ENCODE measurements at places on chromosomes 11 and 22. TPM values are rescaled to one million over a fixed set of nuclear protein-coding genes. Genes with fewer than 3 reads are reported as not detected.

The CRYBB2 gene
- total RNA-seq: 0.84 TPM

The MPZL2 gene
- 72.4 TPM for total RNA-seq

The MMP12 gene
- total RNA-seq: 2.7 TPM

The LRRC56 gene
- total RNA-seq: 1.5 TPM

The KCNJ4 gene
- total RNA-seq: not detected

The MYOD1 gene
- not detected for total RNA-seq

The TRIM6 gene
- 0.43 TPM for total RNA-seq

The DCUN1D5 gene
- 9.4 TPM for total RNA-seq

The MFRP gene
- total RNA-seq: not detected

The RIMBP3C gene
- total RNA-seq: 0.13 TPM

The TRIM3 gene
- 28.0 TPM for total RNA-seq

The MS4A4A gene
- total RNA-seq: 4.0 TPM

The SERPIND1 gene
- total RNA-seq: not detected

The NNMT gene
- total RNA-seq: 65.9 TPM

The POU2F3 gene
- total RNA-seq: 1.1 TPM

The SAA2 gene
- total RNA-seq: 2.0 TPM

The TEX54 gene
- not detected for total RNA-seq

The P2RY6 gene
- 2.8 TPM for total RNA-seq

The MMP10 gene
- total RNA-seq: not detected

The JAM3 gene
- total RNA-seq: 5.5 TPM

The GPHA2 gene
- total RNA-seq: not detected

The APOBEC3F gene
- 14.1 TPM for total RNA-seq

The KCNK4 gene
- not detected for total RNA-seq

The OR8U1 gene
- total RNA-seq: not detected

The ANGPTL5 gene
- total RNA-seq: not detected

The TSSC4 gene
- total RNA-seq: 33.9 TPM

Data from mucosa of descending colon (tissue), 3 donors.